Regular cardiac myocyte (primary cell): ENCODE measurements at places on chromosomes 1 and 21. TPM values are rescaled to one million over a fixed set of nuclear protein-coding genes. Genes with fewer than 3 reads are reported as not detected.

LRRN2 gene
- not detected in 2 replicates for total RNA-seq

MIXL1 gene
- total RNA-seq = not detected in 2 replicates

CACNA1E gene
- total RNA-seq = under 0.01 TPM in 1 of 2 replicates, not detected in the other

CHI3L1 gene
- 0.19 and 5.4 TPM in 2 replicates for total RNA-seq

CRABP2 gene
- total RNA-seq = 7.9 and 8.1 TPM in 2 replicates

TRPM2 gene
- total RNA-seq = 0.28 TPM in 1 of 2 replicates, not detected in the other

CLCA4 gene
- not detected in 2 replicates for total RNA-seq
